GM20000 (cell line): ENCODE measurements at places on chromosomes 11 and 22.

GRCh38 chr22:43550672-43551071 lies 138.9 kb downstream of the MPPED1 start:
- DNase-seq, result no peak

DNA sequence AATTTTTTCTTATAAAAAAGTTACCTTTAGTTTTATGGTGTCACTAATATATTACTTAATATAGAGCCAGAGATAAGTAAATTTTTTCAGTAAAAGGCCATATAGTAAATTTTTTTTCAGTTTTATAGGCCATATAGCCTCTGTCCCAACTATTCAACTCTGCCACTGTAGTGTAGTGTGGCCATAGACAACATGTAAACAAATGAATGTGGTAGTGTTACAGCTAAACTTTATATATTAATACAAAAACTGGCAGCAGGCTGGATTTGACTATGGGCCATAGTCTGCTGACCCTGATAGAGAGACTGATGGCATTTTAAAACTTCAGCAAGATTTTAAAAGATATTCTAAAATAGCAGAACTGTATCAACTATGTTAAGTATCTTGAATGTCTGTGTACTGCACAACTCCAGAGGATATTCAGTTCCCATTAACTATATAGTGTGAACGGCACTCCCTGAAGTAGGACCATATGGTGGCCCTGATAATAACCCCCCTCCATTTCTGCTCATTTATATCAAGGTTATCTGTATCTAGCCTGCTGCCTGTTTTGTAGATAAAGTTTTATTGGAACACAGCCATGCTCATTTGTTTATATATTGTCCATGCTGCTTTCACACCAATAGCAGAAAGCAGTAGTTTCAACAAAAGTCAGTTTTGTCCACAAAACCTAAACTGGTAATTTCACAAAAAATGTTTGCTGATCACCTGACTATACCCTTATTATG lies 71.6 kb downstream of the PRMT3 start:
- DNase-seq, result no peak

DNA sequence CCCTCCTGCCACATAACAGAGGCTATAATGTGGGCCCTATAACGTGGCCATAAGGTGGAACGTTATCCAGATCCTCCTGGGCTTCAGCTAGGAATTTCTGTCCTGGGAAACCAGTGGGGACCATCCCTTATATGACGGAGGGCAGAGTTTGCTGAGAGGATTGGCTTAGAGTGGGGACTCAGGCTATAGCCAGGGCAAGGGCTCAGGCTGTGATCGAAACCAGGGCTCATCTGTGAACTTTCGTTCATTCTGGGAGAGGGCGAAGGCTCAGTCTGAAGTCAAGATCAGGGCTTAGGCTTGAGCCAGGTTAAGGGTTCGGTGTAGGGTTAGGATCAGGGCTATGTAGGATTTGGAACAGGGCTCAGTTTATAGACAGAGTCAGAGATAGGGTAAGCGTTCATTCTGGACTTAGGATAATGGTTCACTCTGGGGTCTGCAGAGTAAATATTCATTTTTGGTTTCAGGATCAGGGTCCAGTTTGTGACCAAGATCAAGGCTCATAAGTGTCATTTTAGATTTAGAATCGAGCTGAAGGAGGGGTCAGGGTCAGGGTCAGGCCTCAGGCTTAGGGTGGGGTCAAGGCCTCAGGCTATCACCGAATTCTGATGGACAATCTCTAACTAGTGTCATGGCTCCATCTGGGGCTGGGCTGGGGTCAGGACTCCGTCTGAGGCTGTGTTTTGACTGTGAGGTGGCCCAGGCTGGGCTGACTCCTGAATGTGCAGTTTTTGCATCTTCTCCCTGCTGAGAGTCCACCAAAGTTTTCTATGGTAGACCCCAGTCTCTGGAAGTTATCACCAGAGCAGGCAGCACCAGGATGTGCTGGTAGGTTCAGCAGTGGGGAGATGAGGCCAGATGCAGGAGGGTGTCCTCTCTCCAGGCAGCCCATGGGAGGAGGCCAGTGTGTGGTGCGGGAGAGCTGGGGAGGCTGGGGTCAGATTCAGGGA lies 33.9 kb upstream of the SOX10 start:
- DNase-seq, result no peak

DNA sequence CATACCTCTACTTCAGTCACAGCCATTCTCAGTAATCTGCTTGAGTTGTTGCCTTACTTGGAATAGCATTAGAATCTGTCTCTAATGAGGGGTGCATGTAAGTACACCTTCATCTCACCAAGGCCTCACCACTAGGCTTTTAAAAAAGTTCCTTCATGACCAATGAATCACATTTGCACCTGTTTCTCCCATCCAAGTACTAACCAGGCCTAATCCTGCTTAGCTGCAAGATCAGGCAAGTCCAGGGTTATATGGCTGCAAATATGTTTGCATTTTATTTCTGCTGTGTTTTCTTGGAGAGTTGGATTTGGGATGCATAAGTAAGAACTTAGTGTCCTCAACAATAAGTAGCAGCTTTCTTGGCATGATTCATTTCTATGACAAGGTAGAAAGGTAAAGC lies 66.9 kb downstream of the BBOX1 start:
- DNase-seq, result no peak

DNA sequence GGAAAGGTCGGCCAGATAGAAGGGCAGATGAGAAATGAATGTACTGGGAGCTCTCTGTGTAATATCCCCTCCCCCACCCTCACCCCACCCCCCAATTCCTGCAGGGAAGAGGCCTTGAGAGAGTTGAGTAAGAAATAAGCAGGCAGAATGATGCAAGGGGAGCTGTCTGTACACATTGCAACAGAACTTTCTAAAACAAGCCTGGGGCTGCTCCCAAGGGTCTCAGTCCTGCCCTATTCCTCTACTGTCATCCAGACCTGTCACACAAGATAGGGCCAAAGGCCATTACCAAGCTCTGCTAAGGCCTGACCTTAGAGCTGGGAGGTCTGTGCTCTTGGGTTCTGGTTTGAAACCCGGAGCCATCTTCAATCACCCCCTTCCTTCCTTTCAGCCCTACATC lies 5.7 kb upstream of the DGAT2 start:
- DNase-seq, result no peak

DNA sequence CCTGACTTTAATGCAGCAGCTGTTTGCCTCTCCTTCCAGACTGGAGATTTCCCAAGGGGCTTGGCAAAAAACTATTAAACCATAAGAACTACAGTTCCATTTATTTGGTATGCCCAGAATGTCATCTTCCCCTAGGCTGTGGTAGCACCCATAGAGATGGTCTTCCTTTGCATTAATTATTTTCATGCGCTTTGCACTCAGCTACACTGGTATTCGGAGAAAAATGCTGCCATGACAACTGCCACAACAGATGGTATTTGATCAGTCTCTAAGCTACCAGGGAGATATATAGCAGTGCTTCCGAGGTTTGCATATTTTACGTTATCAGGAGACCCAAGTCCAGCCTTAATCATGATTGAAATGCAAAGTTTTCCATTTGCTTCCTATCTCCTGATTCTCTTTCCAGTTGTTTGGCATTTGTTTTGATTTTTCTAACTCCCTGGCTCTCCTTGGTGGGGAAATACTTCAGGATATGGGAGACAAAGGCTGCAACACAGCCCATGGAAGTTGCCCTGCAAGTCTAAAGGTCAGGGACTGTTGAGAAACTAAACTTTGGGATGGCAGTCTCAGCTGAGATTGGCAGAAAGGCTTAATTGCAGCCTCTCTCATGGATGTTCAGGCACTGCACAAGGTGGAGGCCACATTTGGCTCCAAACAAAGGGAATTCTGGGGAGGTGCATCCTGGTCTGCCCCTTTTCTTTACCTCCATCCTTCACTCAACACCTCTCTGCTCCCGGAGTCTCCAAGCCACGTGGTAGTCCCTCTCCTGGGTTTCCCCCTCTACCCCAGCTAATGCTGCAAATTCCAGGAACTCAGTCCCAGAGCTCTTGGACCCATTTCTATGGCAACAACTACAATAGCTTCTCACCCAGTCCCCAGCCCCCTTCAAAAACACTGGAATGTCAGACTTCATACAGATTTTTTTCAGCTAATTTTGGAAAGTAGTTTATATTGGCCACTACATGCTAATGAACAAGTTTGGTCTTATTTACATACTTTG lies 151.8 kb downstream of the NAV2 start:
- no peak for DNase-seq

GRCh38 chr11:65615950-65616574 lies 486 bp downstream of the PCNX3 start:
- peak; percentile 87 for DNase-seq
